Activated T-helper 2 cell treated with anti-CD3 and anti-CD28 coated beads, Interferon-gamma antibody, Interleukin-2, Interleukin-4, amounts not matched to agents 10 μg/mL and 5 μg/mL and 100 μg/mL, durations not matched to agents 14 hours and 24 hours and 36 hours (primary cell): ENCODE measurements at places on chromosomes 5 and 9. TPM values are rescaled to one million over a fixed set of nuclear protein-coding genes. Genes with fewer than 3 reads are reported as not detected.

DNA sequence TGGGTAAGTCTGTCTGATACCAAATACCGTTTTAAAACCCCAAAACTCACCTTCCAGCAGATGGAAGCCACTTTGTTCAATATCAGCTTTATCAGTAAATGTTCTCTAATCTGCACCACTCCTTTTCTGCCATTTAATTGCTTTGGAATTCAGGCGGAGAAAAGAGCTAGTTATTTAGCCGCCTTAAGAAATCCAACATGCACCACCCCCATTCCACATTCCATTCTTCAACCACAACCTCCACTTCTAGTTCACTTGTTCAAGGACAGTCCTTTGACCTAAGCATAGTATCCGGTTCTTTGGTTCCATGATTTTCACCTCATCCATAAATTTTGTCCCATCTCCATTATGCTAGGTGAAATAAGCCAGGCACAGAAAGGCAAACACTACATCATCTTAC, 240.1 kb downstream of the DNAH5 start:
- no peak for DNase-seq

GRCh38 chr5:95219411-95219810, 65.5 kb downstream of the MCTP1 start:
- no peak for DNase-seq

GRCh38 chr5:137431051-137431450, 68.1 kb downstream of the SPOCK1 start:
- no peak for DNase-seq

- no peak for DNase-seq
Measured at GRCh38 chr9:114722937-114723620, 41.1 kb upstream of the TEX48 start.

DNA sequence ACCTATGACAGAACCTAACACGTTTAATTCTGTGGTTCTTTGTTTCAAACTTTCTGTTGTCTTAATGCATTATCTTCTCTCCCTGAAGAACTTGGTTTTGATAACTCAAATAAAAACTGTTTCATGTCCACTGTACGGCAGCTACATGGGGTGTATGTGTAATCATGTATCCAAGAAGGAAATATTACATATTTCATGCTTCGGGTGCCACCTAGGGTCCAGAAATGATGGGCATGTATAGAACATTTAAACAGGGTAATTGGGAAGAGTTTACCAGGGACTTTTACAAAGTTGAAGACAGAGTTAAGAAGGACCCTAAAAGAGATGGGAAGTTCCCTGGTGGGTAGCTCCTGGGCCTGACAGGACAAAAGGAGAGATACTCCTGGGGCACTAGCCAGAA, 291.3 kb downstream of the FBXL7 start:
- no peak for DNase-seq

GRCh38 chr5:78765756-78766411, 117.3 kb upstream of the LHFPL2 start:
- no peak for DNase-seq

- DNase-seq: no peak
Measured at GRCh38 chr9:91174772-91175171, 186.9 kb downstream of the AUH start.

- DNase-seq: no peak
Measured at GRCh38 chr9:94685359-94685758, 41.1 kb upstream of the AOPEP start.

The POLR3G gene
- total RNA-seq: 17.1 and 18.6 TPM in 2 replicates

The ATOX1 gene
- total RNA-seq: 69.8 and 82.8 TPM in 2 replicates

The PRSS3 gene
- not detected in 2 replicates for total RNA-seq

The TICAM2 gene
- total RNA-seq: 0.85 TPM in 1 of 2 replicates, not detected in the other

The IFNA17 gene
- not detected in 2 replicates for total RNA-seq

The ZCCHC7 gene
- total RNA-seq: 22.1 and 26.1 TPM in 2 replicates

The PTBP3 gene
- total RNA-seq: 108 and 116 TPM in 2 replicates

The CDX1 gene
- not detected in 2 replicates for total RNA-seq

The HACD4 gene
- 2.2 and 2.4 TPM in 2 replicates for total RNA-seq
